ENCODE measurements at places on chromosomes 13 and 19.

- no peaks in the 10 kb centered on the region for H3K4me1 ChIP-seq
- no peaks in the 10 kb centered on the region for H3K27me3 ChIP-seq
- no peaks in the 10 kb centered on the region for H3K36me3 ChIP-seq
- no peak overlapping the region for H3K4me3 ChIP-seq
- H3K27ac ChIP-seq: no peak overlapping the region
- DNase-seq: no peak
Observed at GRCh38 chr19:22893855-22894270, 61.8 kb downstream of the ZNF723 start.

- H3K4me1 ChIP-seq: no peaks in the 10 kb centered on the region
- no peak for DNase-seq
- no peaks in the 10 kb centered on the region for H3K36me3 ChIP-seq
- no peak overlapping the region for H3K4me3 ChIP-seq
- no peaks in the 10 kb centered on the region for H3K27me3 ChIP-seq
Observed at GRCh38 chr13:109130093-109130835, 500.9 kb downstream of the MYO16 start.

- H3K27ac ChIP-seq: no peak overlapping the region
- H3K4me3 ChIP-seq: no peak overlapping the region
- H3K27me3 ChIP-seq: peaks cover 8% of the 10 kb centered on the region
- no peak for DNase-seq
Observed at GRCh38 chr13:112446867-112447266, 70.7 kb downstream of the SPACA7 start.

DNA sequence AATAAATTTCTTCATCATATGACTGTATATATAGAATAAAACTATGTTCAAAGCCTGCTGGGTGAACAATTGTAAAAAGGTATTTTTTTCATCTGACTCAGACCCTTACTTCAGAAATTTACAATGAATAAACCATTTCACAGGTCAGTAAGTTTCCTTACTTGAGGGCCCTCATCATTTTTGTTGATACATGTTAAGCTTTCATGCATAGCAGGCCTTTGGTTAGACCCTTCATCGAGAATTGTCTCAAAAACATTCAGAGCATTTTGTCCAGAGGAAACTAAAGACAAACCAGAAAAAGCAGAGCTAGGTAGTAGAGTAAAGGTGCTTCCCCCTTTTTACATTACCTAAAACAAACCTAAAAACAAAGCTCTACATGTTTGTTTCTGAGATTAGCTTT is 46.2 kb downstream of the FNDC3A start:
- H3K27me3 ChIP-seq: no peaks in the 10 kb centered on the region
- no peak overlapping the region for H3K4me3 ChIP-seq
- no peaks in the 10 kb centered on the region for H3K4me1 ChIP-seq
- DNase-seq: no peak

DNA sequence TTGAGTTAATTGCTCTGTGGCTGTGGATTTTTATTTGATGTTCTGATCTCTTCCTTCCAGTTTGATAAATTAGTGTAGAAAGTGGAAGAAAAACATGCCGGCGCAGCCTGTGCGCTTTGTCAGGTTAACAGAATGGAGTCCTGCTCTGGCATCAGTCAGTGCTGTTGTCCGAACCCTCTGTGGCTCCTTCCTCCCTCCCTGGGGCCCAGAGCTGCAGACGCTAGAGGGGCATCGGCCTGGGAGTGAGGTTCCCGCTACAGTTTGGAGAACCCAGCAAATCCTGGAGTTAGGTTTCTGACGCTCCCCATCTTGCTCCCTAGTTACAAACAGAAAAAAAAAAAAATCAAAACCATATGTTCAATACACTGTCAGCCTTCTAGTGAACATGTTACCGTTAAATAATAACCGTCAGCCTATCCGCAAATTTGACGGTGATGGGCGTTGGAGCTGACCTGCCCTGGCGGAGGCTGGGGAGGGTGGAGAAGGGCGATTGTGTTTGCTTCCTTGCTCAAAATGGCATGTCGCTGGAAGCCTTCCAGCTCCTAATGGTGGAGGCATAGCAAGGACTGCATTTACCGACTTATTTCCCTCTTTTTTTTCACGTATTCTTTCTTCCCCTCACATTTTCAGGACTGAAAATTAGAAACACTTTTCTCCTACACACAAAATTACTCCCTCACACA is 13.6 kb downstream of the MBNL2 start:
- no peak for DNase-seq
- no peak overlapping the region for H3K27ac ChIP-seq
- H3K4me1 ChIP-seq: peaks cover 32% of the 10 kb centered on the region
- H3K27me3 ChIP-seq: no peaks in the 10 kb centered on the region

GRCh38 chr13:78398743-78399410 is 204.5 kb downstream of the POU4F1 start:
- H3K36me3 ChIP-seq: no peaks in the 10 kb centered on the region
- H3K27ac ChIP-seq: no peak overlapping the region
- no peaks in the 10 kb centered on the region for H3K4me1 ChIP-seq
- H3K27me3 ChIP-seq: no peaks in the 10 kb centered on the region
- no peak for DNase-seq

- no peaks in the 10 kb centered on the region for H3K27me3 ChIP-seq
- no peak overlapping the region for H3K4me3 ChIP-seq
- no peaks in the 10 kb centered on the region for H3K4me1 ChIP-seq
- peaks cover 21% of the 10 kb centered on the region for H3K36me3 ChIP-seq
- H3K27ac ChIP-seq: no peak overlapping the region
- no peak for DNase-seq
Observed at GRCh38 chr19:10390652-10391286, 10.4 kb upstream of the TYK2 start.

- H3K27ac ChIP-seq: no peak overlapping the region
- peaks cover 7% of the 10 kb centered on the region for H3K36me3 ChIP-seq
- no peak for DNase-seq
- peaks cover 23% of the 10 kb centered on the region for H3K4me1 ChIP-seq
Observed at GRCh38 chr19:8393871-8394250, 3.7 kb downstream of the RAB11B start.

GRCh38 chr13:43113603-43114002 is 90.2 kb downstream of the DNAJC15 start:
- H3K36me3 ChIP-seq: no peaks in the 10 kb centered on the region
- no peak for DNase-seq
- H3K4me3 ChIP-seq: no peak overlapping the region
- no peak overlapping the region for H3K27ac ChIP-seq
- no peaks in the 10 kb centered on the region for H3K4me1 ChIP-seq

DNA sequence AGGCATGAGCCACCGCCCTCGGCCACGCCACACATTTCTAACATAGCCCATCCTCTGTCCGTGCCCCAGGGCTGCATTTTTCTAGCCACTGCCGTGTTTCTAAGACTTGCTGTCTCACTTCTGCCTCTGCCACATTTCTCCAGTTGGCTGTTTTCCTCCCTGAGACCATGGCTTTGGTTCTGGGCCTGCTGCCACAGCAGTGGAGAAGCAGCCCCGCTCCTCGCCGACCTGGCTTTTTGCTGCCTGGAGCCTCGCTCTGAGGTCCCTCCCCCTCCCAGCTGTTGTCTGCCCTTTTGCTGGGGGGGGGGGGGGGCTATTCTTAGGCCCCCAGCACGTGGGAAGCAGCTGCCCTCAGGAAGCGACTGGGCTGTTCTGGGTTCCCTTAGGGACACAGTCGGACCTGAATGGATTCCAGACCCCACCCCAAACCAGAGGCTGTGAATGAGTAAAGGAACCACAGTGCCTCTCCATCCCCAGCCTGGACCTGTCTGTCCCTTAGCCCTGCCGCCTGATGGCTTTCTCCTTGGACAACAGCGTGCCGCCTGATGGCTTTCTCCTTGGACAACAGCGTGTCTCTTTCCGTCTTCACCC is 3.3 kb downstream of the GYS1 start:
- DNase-seq: no peak
- peaks cover 20% of the 10 kb centered on the region for H3K4me1 ChIP-seq
- H3K27ac ChIP-seq: no peak overlapping the region
- H3K4me3 ChIP-seq: peak overlapping the region; percentile 20
- H3K27me3 ChIP-seq: no peaks in the 10 kb centered on the region

- H3K36me3 ChIP-seq: no peaks in the 10 kb centered on the region
- no peaks in the 10 kb centered on the region for H3K4me1 ChIP-seq
- no peak for DNase-seq
- H3K4me3 ChIP-seq: no peak overlapping the region
Observed at GRCh38 chr13:40344270-40345148, 321.9 kb downstream of the FOXO1 start.

DNA sequence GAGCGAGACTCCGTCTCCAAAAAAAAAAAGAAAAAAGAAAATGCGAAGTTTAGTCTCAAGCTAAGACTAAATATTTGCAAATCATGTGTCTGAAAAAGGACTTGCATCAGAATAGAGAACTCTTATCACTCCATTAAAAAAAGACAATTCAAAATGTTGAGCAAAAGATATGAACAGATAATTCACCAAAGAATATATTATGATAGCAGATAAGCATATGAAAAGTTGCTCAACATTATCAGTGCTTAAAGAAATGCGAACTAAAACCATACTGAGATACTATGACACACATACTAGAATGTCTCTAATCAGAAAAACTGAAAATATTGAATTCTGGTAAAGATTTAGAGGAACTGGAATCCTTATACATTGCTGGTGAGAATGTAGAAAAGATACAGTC is 38.7 kb upstream of the SACS start:
- H3K27ac ChIP-seq: no peak overlapping the region
- DNase-seq: no peak
- H3K4me3 ChIP-seq: no peak overlapping the region
- peaks cover 32% of the 10 kb centered on the region for H3K27me3 ChIP-seq
- H3K36me3 ChIP-seq: no peaks in the 10 kb centered on the region

GRCh38 chr19:48391100-48392005 is at the start of gene KDELR1:
Gene KDELR1, minus strand, starts transcription at chr19:48391551. Its CDS starts 193 bp downstream, at chr19:48391358.
- peaks cover 13% of the 10 kb centered on the region for H3K36me3 ChIP-seq
- peaks cover 41% of the 10 kb centered on the region for H3K27me3 ChIP-seq
- peaks cover 9% of the 10 kb centered on the region for H3K4me1 ChIP-seq
- peak within 1 kb of the TSS; percentile 88 for H3K27ac ChIP-seq

DNA sequence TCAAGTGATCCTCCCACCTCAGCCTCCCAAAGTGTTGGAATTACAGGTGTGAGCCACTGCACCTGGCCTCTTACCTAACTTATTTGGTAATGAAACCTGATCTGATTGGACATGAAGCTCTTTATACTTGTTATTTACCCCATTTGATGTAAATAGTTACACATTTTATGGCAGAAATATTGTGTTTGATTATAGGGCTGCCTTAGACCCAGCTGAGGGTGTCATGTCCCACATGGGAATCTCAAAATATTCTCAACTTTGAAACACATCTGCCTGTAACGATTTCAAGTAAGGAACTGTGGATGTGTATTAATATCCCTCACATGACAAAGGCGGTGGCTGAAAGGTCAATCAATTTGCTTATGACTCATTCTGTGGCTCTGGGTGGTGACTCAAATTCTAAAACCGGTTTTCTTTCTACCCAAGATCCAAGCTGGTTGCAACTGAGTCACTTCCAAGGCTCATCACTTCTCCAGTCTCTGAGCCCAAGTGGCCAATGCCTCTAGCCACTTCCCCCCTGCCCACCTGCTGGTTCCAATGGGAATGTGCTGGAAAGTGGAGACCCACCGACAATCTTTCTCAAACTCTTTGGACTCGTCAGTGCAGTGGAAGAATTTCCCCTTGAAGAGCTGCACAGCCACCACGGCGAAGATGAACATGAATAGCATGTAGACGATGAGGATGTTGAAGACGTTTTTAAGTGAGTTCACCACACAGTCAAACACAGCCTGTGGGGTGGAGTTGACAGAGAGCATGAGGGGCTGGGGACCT is 110.9 kb downstream of the IER2 start:
- H3K27me3 ChIP-seq: peaks cover 8% of the 10 kb centered on the region
- no peak overlapping the region for H3K27ac ChIP-seq
- peaks cover 9% of the 10 kb centered on the region for H3K4me1 ChIP-seq
- H3K36me3 ChIP-seq: no peaks in the 10 kb centered on the region

DNA sequence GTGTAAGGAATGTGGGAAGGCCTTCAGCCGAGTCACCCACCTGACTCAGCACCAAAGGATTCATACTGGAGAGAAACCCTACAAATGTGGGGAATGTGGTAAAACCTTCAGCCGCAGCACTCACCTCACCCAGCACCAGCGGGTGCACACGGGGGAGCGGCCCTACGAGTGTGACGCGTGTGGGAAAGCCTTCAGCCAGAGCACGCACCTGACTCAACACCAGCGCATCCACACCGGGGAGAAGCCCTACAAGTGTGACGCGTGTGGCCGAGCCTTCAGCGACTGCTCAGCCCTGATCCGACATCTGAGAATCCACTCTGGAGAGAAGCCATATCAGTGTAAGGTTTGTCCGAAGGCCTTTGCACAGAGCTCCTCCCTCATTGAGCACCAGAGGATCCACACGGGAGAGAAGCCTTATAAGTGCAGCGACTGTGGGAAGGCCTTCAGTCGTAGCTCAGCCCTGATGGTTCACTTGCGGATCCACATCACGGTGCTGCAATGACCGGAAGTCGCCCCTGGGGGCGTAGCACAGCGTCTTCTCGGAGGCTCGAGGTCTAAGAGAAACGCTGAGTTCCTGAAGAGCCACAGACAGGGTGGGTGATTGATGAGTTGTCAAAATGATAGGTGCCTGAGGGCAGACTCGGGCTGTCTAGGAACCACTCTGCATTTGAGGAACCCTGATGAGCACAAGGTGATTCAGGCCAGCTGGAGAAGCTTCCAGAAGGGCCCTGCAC is 12.2 kb downstream of the ZSCAN22 start:
- H3K27ac ChIP-seq: no peak overlapping the region
- peaks cover 45% of the 10 kb centered on the region for H3K36me3 ChIP-seq
- no peaks in the 10 kb centered on the region for H3K4me1 ChIP-seq
- DNase-seq: no peak
- no peak overlapping the region for H3K4me3 ChIP-seq

DNA sequence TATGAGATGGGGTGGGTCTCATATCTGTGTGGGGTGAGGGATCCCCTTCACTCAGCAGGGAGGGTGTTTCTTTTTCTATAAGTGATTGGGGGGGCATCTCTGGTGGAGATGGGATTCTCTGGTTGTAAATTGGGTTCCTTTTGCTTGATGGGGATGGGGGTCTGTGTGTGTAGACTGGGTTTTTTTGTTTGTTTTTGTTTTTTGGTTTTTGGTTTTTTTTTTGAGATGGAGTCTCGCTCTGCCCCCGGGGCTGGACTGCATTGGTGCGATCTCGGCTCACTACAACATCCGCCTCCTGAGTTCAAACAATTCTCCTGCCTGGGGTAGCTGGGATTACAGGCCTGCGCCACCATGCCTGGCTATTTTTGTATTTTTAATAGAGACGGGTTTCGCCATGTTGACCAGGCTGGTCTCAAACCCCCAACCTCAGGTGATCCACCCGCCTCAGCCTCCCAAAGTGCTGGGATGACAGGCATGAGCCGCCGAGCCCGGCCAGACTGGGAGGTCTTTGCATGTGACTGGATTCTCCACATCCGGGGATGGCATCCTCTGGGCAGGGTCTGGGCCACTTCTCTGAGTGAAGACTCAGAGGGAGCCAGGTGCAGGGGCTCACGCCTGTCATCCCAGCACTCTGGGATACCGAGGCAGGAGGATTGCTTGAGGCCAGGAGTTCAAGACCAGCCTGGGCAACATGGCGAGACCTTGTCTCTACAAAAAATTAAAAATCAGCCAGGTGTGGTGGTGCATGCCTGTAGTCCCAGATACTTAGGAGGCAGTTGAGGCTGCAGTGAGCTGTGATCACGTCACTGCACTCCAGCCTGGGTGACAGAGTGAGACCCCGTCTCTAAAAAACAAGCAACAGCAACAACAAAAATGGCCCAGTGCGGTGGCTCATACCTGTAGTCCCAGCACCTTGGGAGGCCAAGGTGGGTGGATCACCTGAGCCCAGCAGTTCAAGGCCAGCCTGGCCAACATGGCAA is 799 bp downstream of the MYBPC2 start:
- peaks cover 26% of the 10 kb centered on the region for H3K27me3 ChIP-seq
- H3K4me3 ChIP-seq: peak overlapping the region; percentile 72
- DNase-seq: no peak
- no peaks in the 10 kb centered on the region for H3K36me3 ChIP-seq
- peaks cover 10% of the 10 kb centered on the region for H3K4me1 ChIP-seq

- no peak for DNase-seq
- H3K4me3 ChIP-seq: no peak overlapping the region
- no peaks in the 10 kb centered on the region for H3K27me3 ChIP-seq
- peaks cover 24% of the 10 kb centered on the region for H3K36me3 ChIP-seq
- no peak overlapping the region for H3K27ac ChIP-seq
Observed at GRCh38 chr19:1998712-1999708, 16.5 kb downstream of the BTBD2 start.
